Kidney epithelial cell (primary cell): ENCODE measurements at places on chromosomes 16 and 17. TPM values are rescaled to one million over a fixed set of nuclear protein-coding genes. Genes with fewer than 3 reads are reported as not detected.

Gene TAT
- total RNA-seq, result 0.07 TPM in 1 of 2 replicates, not detected in the other

Gene TOM1L1
- total RNA-seq, result 70.7 and 76.0 TPM in 2 replicates

Gene NTN1
- total RNA-seq, result 15.2 and 20.5 TPM in 2 replicates

Gene USP6
- 0.92 and 1.0 TPM in 2 replicates for total RNA-seq

Gene MYH8
- total RNA-seq, result not detected in 2 replicates

Gene SLC16A6
- total RNA-seq, result 0.38 and 1.3 TPM in 2 replicates

Gene CA7
- not detected in 2 replicates for total RNA-seq

Gene ZSWIM7
- 28.6 and 41.6 TPM in 2 replicates for total RNA-seq

Gene GCGR
- not detected in 2 replicates for total RNA-seq

GRCh38 chr16:69329369-69330285 is 761 bp downstream of the PDF start:
- DNase-seq, result no peak

DNA sequence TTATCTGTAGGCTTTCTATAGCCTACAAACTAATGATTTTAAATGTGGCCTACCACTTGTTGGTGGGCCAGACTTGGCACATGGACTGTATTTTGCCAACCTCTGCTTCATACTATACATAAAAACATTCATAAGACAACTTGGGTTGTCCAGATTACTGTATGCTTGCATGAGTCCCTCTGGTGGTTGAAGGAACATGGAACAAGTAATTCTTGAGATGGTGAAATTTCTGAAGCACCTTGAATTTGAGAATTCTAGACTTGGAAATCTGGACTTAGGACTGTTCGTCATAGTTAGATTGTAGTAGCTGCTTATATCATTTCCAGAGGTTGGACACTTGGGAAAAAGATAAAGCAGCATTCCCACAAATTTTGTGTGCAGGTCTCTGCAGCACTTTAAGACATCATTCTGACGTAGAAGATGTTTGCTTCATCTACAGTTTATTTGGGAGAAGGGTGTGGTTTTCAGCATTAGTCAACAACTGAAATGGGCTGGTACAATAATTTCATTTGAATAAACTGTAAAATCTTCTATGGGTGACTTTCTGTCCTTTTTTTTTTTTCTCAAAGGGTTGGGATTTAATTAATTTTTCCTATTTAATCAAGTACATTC is 31.2 kb downstream of the NFATC3 start:
- no peak for DNase-seq

DNA sequence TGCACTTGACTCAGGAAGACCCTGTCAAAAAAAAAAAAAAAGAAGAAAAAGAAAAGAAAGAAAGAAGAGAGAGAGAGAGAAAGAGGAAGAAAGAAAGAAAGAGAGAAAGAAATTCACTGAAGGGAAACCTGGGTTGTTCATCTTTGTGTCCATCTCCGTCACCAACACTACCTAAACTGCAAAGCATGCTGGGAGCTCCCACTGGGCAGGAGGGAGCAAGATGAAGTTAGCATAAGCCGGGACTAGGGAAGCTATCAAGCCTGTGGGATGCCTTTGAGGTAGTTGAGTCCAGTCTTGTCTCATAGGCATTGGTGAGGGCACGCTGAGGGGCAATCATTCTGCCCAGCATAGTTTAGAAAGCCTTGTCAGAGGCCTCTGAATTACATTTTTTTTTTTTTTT is 7.6 kb upstream of the CBFB start:
- DNase-seq, result no peak

GRCh38 chr17:3385869-3386816 is at the start of gene OR3A2:
Gene OR3A2 (minus strand): TSS chr17:3386308.
- no peak for DNase-seq

DNA sequence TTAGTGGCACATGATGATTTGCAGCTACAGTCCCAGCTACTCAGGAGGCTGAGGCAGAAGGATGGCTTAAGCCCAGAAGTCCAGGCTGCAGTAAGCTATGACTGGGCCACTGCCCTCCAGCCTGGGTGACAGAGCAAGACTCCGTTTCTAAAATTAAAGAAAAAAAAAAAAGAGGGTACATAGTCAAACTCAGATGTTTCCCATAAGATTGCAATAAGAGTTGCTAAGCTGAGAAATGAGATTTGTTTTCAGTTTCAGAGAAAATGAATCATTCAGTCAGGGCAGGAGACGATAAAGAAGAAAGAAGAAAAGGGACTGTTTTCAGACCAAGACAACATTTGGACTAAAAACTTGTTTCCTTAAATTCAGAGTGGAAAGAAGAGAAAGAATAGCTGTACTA is 30.2 kb upstream of the PHLPP2 start:
- no peak for DNase-seq

GRCh38 chr17:37713624-37714023 is 31.2 kb downstream of the HNF1B start:
- no peak for DNase-seq

DNA sequence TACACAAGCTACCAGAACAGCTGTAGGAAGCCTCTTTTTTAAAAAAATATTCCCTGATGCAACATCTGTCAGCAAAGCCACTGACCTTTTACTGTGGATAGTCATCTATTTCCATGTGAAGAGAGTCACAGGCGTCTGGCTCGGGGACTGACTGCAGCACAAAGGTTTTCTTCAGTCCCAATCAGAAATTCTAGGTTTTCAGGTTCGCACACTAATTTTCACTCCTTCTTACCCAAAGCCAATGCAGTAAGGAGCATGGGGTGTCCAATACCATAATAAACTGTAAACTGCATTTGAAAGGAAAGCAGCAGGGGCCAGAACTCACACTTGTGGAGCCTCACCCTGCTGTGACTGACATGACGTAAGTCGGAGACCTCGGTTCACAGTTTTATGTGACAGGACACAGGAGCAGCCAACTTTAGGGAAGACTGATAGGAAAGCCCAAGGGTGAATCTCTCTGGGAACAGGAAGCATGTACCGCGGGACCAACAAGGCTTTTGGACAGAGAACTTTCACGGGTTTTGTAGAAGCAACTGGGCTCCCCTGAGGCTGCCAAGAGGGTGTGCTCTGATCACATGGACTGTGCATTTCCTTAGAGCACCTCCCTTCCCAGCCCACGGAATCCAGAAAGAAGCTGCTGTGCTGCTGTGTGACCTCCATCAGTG is 9.1 kb upstream of the TMEM100 start:
- no peak for DNase-seq

DNA sequence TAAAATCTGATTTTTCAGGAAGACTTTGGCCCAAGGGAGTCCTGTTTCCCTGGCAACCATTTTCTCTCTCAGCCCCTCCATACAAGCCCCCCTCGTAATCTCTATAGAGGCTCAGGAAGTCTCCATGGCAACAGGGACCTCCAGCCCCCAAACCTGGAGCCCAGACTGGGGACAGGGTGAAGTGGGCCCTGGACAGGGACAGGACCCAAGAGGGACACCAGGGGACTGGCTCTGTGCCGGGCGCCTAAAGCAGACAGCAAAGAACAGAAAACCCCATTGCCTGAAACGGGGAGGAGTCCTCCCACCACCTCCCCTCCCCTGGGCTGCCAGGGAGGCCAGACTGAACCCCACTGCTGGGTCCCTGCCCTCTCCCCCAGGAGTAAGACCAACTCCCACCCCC is 40.6 kb downstream of the CPNE2 start:
- DNase-seq, result no peak
